ENCODE measurements at places on chromosomes 12 and 14.

GRCh38 chr14:33045760-33046159 lies 107.1 kb downstream of the NPAS3 start:
- DNase-seq = no peak

DNA sequence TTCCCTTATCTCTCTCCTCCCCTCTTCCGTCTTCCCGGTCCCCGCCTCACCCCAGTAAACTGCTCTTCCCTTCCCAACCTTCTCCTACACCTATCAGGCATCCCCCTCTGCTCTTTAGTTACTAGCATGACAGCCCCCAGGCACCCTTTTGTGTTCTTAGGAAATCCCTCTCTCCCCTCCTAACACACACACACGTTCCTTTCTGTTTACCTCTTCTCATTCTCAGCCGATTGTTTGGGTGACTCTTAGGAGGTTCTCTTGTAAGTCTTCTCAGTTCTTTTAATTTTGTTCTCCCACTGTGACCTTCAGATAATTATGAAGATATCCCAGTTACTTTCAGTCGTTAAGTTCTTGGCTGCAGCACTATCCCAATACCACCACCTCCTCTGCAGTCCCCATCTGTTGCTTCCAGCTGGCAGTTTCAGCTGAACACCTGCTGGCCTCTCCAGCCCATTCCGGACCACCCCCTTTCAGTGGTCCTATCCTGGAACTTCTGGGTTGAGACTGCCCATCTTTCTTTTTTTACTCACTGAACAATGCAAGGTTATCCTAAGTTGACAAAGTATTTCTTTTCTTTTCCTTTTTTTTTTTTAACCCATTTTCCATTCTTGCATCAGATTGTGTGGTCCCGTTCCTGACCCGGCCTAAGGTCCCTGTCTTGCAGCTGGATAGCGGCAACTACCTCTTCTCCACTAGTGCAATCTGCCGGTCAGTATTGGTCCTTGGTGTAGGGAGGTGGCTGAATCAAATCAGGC lies 711 bp downstream of the MARS1 start:
- no peak for DNase-seq

GRCh38 chr14:37969511-37969979 lies 238.2 kb upstream of the SSTR1 start:
- DNase-seq = no peak

- no peak for DNase-seq
Observed at GRCh38 chr12:73308079-73308478, 1035.9 kb downstream of the TRHDE start.

DNA sequence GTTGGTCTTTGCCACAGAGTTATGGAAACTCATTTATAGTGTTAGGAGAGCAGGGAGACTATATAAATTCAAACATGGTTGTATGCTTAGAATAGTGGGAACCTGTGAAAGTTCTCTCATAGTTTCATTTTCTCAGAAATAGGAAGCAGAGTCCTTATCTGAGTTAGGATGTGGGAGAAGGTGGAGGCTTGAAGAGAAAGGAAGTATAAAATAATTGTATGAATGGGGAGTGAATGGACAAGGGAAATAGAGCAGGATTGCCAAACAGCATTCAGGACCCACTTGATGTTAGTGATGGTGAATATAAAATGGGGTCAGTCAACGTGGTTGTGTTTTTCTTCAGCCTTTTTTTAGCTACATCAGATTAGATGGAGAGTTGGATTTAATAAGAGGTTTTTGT lies 34.0 kb upstream of the TPH2 start:
- DNase-seq = no peak

GRCh38 chr12:60257063-60257462 lies 661.2 kb downstream of the SLC16A7 start:
- no peak for DNase-seq

DNA sequence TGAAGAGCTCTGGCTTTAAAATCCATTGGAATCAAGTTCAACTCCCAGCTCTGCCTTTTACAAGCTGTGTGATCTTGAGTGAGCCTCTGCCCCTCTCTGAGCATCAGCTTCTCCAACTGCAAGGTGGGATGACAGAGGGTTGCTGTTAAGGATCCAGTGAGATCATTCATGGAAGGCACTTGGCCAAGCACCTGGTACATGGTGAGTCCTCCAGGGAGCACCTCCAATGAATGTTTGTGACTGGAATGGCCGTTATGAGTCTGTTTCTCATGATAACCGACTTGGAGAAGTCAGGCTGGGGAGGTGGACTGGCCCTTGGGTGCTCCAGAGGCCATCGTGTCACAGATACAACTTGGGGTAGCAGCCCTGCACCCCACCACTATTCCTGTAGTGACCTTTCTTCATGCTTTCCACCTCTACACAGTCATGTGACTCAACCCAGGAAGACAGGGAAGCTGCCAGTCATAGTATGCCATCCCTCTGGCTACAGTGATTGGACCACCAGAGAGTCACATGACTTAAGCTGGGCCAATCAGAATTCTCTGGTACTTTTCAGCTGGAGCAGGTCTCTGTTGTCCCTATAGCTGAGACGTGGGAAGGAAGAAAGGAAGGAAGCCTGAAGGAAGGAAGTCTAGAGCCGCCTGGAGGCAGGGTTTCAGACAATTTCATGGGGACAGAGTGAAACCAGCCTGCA lies 146.5 kb upstream of the MYL2 start:
- DNase-seq = no peak

GRCh38 chr14:89912221-89912620 lies 42.3 kb downstream of the EFCAB11 start:
- no peak for DNase-seq

GRCh38 chr14:52220924-52221811 lies 46.3 kb upstream of the PTGDR start:
- no peak for DNase-seq

DNA sequence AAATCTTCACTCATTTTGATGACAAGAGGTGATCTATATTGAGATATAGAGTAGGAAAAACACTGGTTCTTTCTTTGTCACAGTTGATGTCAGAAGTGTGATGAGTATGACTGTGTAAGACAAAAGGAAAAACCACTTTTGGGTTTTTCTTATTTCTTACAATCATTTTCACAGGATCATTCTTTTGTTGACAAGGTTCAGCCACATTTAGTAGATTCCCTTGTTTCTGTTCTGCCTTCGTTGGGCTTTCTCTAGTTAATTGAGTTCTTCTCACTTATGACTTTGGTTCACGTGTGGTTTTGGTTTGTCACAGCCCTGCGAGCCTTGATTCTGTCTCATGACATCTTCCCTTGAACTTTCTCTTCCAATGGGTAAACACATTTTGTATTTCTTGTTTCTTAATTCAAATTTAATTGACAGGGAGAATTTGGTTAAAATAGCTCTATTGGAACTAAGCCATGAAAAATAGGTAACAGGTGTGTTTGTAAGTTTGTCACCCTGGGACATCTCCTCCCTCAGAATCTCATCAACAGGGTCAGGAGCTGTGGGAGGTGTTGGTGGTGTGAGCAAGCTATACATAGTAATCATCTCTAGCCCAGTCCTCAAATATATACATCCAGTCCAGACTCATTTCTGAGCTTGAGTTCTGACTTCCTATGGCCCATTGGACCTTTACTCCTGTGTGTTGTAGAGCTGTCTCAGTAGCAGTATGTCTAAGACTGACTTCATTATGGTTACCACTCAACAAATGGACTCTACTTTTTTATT lies 255.3 kb downstream of the BMP4 start:
- no peak for DNase-seq

GRCh38 chr12:91394903-91395302 lies 212.3 kb upstream of the DCN start:
- no peak for DNase-seq

DNA sequence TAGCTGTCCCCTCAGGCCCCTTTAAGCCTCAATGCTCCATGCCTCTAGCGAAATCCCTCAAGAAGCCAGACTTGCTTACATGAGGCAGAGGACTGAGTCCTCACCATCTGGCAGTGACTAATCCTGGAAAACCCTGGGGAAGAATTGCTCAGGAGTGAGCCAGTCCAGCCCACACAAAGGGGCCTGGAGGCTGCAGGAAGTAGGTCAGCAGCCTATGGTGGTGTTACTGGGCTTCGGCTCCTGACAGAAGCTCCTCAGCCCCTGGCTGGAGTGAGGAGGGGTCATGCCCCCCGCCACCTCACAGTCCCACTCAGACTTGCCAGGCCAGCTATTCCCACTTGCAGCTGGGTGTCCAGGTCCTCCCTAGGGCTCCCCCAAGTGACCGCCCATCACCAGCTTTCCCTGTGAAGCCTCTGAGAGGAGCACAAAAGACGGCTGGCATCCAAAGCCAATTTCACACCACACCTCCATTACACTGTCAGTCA lies 250.5 kb downstream of the DPF3 start:
- DNase-seq = no peak

DNA sequence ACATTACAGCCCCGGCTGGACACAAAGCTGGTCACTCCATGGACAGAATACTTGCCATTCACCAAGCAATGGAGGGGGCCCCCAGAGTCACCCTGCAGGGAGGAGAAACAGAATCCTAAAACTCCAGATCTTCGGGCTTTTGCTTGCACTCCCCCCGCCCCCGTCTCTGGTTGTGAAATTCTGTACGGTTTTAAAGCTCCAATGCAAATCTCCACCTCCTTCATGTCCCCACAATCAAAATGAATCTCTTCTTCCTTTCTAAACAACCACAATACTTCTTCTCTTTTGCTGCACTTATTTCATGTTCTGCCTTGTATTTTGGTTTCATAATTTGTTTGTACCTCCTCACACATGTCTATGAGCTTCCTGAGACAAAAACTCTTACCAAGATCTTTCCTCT lies 5.8 kb upstream of the BIN2 start:
- DNase-seq = no peak

GRCh38 chr14:61104358-61104757 lies 123.3 kb downstream of the SLC38A6 start:
- no peak for DNase-seq

DNA sequence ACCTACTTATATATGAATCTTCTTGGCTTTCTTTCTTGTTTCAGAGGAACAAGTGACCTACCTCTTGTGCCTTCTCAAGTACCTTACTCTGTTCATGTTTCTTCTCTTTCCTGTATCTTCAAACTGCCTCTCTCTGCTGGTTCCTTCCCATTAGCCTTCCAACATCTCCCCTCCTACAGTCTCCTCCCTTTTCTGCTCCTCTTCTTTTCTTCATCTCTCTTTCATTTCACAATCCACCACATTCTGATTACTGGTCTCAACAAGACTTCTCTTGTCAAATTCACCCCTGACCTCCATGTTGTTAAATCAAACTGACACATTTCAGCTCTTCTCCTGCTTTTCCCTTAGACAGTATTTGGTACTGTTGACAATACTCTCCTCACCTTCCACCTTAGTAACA lies 95.6 kb downstream of the BRMS1L start:
- no peak for DNase-seq

DNA sequence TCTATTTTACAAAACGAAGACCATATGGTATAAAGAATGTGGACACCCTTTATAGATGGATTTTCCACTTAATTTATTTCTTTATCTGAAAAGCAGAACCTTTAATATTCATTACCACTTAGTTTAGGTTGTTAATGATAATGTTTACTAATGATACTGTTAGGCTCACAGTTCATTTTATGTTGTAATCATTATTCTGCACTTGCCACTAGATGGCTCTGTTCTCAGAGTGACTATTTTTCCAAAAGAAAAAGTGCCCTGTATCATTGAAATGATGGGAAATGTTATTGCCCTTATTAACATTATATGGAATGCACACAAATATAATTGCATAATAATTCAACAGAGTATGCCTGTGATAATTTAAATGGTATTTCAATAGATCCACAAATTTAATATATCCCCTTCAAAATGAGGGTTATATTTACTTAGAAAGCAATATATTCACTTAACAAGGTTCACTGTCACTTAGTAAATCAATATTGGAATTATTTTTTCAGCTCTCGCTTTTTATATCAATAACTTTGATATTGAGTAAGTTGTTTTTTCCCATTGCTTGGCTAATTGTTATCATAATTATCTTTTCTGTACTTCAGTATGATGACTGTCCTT lies 95.7 kb downstream of the PDE3A start:
- DNase-seq = no peak

- no peak for DNase-seq
Observed at GRCh38 chr12:118685983-118686607, 295.2 kb upstream of the SRRM4 start.

- no peak for DNase-seq
Observed at GRCh38 chr12:72267974-72268373, 4.2 kb upstream of the TRHDE start.

GRCh38 chr12:47823422-47824086 lies 3.9 kb upstream of the HDAC7 start:
- DNase-seq = no peak

GRCh38 chr14:26775765-26776563 lies 178.1 kb upstream of the NOVA1 start:
- DNase-seq = no peak

GRCh38 chr12:50090391-50090790 lies 5.2 kb downstream of the SMARCD1 start:
- no peak for DNase-seq

- no peak for DNase-seq
Observed at GRCh38 chr12:122793685-122794106, 19.3 kb downstream of the CCDC62 start.

- DNase-seq = peak; percentile 31
Observed at GRCh38 chr12:132506328-132507160, 16.6 kb downstream of the FBRSL1 start.

- DNase-seq = no peak
Observed at GRCh38 chr12:113472191-113473121, 785 bp upstream of the LHX5 start.

GRCh38 chr12:95126736-95127135 lies 53.3 kb upstream of the NR2C1 start:
- DNase-seq = no peak

- DNase-seq = no peak
Observed at GRCh38 chr14:55500219-55500701, 59.8 kb upstream of the TBPL2 start.

DNA sequence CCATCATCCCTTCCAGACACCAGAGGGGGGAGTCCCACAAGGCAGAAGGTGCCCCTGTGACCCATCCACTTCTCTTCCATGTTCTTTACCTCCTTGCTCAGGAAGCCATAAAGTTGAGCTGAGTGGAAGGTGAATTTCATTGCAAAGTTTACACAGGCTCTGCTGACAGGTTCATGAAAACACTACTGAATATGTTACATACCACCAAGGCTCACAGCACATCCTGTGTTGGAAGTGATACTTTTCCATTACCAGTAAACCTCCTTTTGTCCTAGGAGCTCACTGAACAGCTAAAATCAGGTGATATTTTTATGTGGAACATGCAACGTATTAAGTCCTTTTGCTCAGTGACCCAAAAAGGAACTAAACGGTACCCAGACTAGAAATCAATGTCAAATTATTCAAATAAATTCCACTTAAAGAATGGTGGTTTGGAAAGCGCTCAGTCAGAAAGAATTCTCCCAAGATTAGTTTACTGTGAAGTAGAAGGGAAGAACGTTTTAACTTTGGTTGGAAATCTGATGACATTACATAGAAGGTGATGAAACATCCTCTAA lies 196.2 kb upstream of the NUDT4 start:
- DNase-seq = no peak

GRCh38 chr14:66575014-66575413 lies 67.1 kb downstream of the GPHN start:
- DNase-seq = no peak

- DNase-seq = no peak
Observed at GRCh38 chr12:15937902-15938301, 26.8 kb downstream of the DERA start.
